Astrocyte (in vitro differentiated cells and primary cell): ENCODE measurements at places on chromosomes 6 and 20. TPM values are rescaled to one million over a fixed set of nuclear protein-coding genes. Genes with fewer than 3 reads are reported as not detected.

GRCh38 chr6:40391851-40392517 is 195.2 kb downstream of the LRFN2 start:
- no peak overlapping the region for H3K27ac ChIP-seq
- H3K4me3 ChIP-seq: no peak overlapping the region
- no peaks in the 10 kb centered on the region for H3K36me3 ChIP-seq
- DNase-seq: no peak

GRCh38 chr6:166624275-166624674 is 2.8 kb downstream of the RPS6KA2 start:
- DNase-seq: peak; percentile 63
- no peak overlapping the region for H3K4me3 ChIP-seq
- no peaks in the 10 kb centered on the region for H3K27me3 ChIP-seq
- no peaks in the 10 kb centered on the region for H3K36me3 ChIP-seq

GRCh38 chr20:51399006-51399890 is 143.3 kb downstream of the NFATC2 start:
- no peak overlapping the region for H3K27ac ChIP-seq
- H3K27me3 ChIP-seq: no peaks in the 10 kb centered on the region
- H3K4me1 ChIP-seq: no peaks in the 10 kb centered on the region
- H3K36me3 ChIP-seq: peaks cover 3% of the 10 kb centered on the region
- H3K4me3 ChIP-seq: no peak overlapping the region

- H3K27me3 ChIP-seq: no peaks in the 10 kb centered on the region
- no peak overlapping the region for H3K4me3 ChIP-seq
- no peak for DNase-seq
- H3K27ac ChIP-seq: no peak overlapping the region
- H3K36me3 ChIP-seq: no peaks in the 10 kb centered on the region
Measured at GRCh38 chr20:51469578-51470498, 72.7 kb downstream of the NFATC2 start.

DNA sequence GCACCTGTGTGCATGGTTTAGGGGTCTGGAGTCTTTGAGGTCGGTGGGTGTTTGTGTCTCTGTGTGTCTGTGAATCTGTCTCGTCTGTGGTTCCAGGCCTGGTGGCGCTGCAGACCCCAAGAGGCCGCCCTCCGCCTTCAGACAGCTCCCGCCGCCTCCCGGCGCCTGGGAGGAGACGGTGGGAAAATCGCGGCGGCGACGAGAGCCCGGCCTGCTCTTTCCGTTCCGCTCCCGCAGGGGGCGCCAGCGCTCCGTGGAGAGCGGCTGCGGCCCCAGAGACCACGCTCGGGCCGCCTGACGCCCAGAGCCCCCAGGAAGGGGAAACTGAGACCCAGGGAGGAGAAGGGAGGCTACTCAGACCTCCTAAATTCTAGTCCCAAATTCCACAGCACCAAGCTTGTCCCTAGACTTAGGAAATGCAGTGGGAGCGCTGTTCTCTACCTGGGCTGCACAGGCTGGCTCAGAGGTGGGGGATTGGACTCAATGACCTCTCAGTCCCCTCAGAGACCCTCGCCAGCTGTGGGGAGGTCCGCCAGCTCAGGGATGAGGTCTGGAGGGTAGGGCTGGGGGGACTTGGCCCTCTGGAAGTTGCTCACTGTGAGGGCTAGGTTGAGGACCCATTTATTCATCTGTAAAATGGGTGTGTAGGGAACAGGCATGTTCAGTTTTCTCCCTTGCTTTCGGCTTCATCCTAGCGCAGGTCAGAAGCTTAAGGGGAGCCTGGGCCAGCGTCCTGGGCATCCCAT is 36.9 kb upstream of the BLCAP start:
- no peak overlapping the region for H3K4me3 ChIP-seq
- DNase-seq: no peak
- H3K36me3 ChIP-seq: no peaks in the 10 kb centered on the region

DNA sequence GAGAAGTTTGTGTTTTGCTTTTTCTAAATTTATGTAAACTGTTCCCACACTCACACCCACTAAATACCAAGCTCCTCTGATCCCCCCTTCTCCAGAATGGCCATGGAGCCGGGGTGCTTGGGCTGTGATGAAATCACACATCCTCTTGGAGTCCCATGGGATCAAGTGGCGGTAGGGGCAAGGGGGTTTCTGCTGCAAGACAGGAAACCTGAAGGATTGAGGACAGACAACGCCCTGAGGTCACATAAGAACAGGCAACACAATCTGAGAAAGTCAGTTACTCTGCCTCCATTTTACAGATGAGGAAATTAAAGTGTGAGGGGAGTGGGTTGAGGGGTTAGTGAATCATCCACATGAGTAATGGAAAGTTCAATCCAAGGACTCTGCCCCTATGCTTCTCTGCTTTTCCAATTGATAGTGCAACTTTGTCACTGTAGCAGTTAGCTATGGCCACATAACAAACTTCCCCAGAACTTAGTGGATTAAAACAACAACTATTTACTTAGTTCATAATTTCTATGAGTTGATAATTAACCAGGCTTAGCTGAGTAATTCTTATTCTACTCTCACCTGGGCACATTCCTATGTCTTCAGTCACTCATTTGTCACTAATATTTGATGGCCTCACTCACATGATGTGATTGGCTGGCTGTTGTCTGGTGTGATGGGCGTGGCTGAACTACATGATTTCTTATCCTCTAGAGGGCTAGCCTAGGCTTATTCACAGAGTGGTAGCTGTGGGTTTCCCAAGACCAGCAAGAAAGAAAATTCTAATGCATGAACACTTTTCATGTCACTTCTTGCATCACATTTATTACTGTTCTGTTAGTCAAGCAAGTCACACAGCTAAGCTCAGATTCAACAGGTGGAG is 311.1 kb upstream of the RNF24 start:
- no peak for DNase-seq
- H3K27ac ChIP-seq: no peak overlapping the region
- H3K36me3 ChIP-seq: no peaks in the 10 kb centered on the region

DNA sequence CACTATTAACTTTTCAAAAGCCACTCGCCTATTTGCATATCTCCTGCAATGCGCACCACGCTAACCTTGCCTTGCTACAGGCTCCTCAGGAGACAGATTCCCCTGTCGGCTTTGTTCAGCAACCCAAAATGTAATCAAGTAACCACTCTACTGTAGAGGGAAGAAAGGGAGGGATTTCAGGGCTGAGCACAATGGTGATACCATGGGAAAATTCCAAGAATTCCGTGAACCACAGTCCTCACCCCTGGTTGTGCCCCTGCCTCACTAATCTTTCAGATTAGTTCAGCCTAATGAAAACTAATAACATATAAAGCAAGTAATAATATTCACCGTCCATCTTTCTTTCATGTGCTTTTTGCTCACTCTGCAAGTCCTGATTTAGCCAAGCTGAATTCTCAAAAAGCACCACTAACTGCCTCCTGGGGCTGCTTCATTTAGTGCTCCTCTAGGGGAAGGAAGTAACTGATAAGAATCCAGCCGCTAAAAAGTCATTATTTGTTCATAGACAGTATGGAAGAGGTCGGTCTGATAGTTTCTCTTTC is 6.6 kb downstream of the CITED2 start:
- peaks cover 22% of the 10 kb centered on the region for H3K4me1 ChIP-seq
- no peak overlapping the region for H3K4me3 ChIP-seq
- DNase-seq: peak; percentile 56
- H3K27ac ChIP-seq: no peak overlapping the region
- peaks cover 12% of the 10 kb centered on the region for H3K36me3 ChIP-seq

The ATRN gene
- total RNA-seq: 33.8 and 35.5 TPM in 2 replicates

The THBD gene
- total RNA-seq: 14.2 and 22.7 TPM in 2 replicates

The C6orf15 gene
- total RNA-seq: 4.6 and 6.4 TPM in 2 replicates

The SLC22A23 gene
- total RNA-seq: 3.7 and 5.7 TPM in 2 replicates
